GM04503 (cell line): ENCODE measurements at places on chromosomes 3 and 15.

- no peak for DNase-seq
These were observed 25.0 kb upstream of the TEX264 start for GRCh38 chr3:51646091-51646490.

GRCh38 chr15:98924401-98925049 is 83.1 kb downstream of the PGPEP1L start:
- no peak for DNase-seq

- DNase-seq, result peak; percentile 87
These were observed 52.9 kb upstream of the ITGA11 start for GRCh38 chr15:68484696-68485400.

DNA sequence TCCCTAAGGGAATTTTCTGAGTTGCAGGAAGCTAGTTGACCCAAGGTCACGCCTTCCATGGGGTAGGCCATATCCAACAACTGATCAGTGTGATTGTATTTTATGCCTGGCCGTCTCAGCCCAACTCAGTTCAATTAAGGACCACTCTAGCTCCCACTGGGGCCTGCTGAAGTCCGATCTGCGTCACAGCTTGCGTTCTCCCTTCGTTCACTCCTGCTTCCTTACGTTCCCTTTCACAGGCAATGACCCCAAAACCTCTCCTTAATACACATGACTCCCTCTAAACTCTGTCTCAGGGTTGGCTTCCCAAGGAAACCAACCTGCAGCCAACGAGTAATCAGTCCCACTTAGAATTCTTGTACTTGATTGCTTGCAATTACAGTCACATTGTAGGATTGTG is 428.0 kb downstream of the RBMS3 start:
- no peak for DNase-seq

DNA sequence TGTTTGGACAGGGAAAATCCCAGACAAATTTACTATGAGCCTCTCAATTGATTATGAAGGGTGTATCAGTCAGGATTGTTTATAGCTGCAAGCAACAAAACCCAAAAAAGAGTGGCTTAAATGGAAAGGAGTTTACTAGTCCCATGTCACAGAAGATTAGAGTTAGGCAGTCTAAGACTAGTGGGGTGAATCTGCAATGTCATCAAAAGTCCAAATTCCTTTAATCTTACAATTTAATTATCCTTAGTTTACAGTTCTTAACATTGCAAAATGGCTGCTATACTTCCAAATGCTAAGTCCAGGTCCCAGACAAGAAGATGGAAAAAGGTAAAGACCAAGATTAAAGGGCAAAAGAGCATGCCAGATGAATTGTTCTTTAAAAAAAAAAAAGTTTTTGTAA is 143.6 kb downstream of the CD47 start:
- no peak for DNase-seq

GRCh38 chr3:186107215-186108105 is 1.4 kb downstream of the ETV5 start:
- DNase-seq, result no peak

DNA sequence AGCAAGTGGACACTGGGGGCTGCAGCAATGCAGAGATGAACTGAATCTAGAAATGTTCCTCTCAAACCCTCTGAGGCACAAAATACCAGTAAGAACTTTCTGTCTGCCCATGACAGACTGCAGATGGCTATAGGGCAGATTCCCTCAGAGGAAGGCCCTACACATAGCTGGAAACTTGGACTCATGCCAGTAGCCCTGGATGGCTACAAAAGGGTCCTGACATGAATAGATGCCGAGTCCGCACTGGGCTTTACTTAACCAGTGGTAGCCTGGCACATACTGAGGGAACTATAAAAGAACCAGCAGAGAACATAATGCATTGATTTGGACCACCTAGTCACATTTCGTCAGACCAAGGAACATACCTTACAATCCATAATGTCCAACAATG is 66.7 kb downstream of the C3orf80 start:
- no peak for DNase-seq

- no peak for DNase-seq
These were observed 97.4 kb upstream of the KLF13 start for GRCh38 chr15:31228980-31229826.

DNA sequence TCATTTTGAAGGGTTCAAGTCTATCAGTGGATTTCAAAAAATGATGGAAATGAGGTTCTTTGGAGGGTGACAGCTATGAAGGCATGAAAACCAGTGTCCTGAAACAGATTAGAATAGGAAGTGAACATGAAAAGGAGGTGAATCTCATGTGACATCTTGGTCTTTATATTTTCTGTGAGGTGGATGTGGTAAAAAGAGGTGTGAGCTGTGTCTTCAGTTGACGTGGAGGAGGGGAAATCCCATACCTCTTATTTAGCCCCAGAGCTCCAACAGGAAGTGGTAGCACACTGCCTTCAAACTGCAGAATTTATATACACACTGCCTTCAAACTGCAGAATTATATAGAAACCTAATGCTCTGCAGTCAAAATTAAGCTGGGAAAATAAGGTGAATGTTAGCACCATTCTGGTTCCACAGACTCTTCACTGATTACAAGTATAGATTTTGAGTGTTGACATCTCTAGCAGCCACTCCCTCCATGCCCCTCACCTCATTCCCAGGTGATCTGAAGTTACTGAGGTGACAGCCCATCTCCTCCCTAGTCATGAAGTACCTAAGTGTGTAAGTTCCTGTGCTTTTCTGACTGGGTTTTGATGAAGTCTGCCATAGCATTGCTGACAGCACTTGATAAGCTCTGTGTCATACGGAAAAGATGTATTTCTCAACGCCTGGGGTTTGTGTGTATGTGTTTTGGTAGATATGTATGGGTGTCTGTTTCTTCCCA is 2.7 kb downstream of the RAB8B start:
- DNase-seq, result no peak

GRCh38 chr15:70488002-70488605 is 275.3 kb downstream of the UACA start:
- no peak for DNase-seq

DNA sequence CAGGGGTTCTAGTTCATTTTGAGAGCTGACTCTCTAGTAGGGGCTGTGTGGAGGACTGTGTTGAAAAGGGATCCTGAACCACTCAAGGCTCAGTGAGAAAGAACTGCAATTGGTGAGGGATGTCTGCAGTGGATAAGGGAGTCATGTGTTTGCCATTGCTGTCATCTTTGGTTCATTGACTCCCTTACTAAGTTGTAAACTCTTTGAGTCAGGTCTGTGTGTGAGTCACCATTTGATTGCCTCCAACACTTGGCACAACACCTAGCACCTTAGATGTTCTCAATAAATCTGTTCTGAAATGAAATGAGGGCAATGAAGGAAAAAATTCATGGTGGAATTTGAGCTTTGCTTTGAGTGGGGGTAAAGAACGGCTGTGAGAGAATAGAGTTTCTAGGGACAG is 51.7 kb downstream of the PLS1 start:
- DNase-seq, result no peak

GRCh38 chr15:35697549-35698299 is 151.8 kb upstream of the DPH6 start:
- no peak for DNase-seq

- DNase-seq, result no peak
These were observed 32.0 kb downstream of the CHL1 start for GRCh38 chr3:228442-229182.

DNA sequence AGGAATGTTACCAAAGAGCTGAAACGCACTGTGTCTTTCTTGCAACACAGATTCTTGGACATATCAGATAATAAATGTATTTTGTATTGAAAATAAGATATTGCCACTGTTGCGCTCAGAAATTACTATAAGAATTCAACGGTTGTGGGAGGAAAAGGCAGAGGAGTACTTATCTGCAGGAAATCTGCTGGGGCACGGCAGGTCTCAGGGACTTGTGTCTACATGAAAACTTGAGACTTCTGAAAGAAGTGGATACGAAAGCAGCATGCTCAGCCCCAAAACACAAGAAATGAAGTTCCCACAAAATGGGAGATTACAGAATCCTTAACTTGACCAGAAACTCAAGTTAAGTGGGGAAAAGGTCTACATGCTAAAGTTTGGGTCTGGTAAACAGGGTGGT is 86.5 kb downstream of the IGSF11 start:
- DNase-seq, result no peak

- no peak for DNase-seq
These were observed 39.7 kb downstream of the NBEAL2 start for GRCh38 chr3:47019201-47019600.

DNA sequence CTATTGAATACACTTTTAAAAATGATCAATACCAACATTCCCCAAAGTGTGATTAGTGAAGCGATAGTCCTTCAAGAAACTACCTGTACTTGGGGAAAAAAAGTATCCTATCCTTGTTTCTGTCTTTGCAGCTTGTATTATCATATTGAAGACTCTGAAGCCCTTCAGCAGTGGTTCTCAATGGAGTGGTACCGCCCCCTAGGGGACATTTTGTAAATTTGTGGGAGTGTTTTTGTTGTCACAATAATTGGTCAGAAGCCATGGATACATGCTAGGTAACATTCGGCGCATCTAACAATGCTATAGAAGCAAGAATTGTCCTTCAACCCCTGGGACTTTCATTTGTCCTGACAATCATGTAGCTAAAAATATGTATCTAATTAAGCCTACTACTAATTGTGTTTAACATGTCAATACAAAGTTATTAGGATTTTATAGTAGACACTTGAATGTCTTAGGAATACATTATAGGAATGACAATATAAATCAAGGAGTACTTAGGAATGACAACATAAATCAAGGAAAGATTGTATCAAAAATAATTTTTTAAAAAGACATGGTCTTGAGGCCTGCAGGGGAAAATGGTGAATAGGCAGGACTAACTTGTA is 53.7 kb downstream of the NMD3 start:
- DNase-seq, result no peak

- DNase-seq, result no peak
These were observed 209.4 kb downstream of the DIPK2A start for GRCh38 chr3:144181062-144181461.

GRCh38 chr3:132912416-132912753 is 125.8 kb upstream of the TMEM108 start:
- no peak for DNase-seq

DNA sequence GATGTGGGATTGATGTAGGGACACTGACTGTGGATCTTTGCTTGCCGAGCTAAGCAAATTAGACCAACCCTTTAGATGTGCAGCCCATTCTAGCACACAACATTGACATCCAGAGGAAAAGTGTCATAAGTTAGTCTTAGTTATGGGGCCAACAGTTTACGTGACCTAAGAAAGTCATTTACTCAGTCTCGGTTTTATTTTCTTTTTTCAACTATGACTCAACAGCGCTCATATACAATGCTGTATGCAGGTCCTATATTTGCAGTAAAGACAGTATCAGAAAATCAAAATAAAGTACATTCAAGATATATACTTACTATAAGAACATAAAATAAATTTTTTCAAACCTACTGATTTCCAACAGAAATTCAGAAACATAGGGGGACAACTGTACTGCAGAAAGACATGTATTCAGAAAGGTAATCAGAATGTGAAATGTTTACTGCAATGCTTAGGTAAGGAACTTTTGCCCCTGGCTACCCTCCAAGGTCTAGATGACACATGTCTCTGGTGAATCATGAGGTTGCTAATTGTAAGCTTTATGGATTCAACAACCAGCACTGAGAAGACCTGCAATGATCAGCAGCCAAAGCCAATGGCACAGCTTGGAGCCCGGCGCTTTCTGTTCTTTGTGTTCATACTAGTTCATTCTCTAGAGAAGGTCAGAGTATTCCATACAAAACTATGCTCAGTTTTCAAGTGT is 317.5 kb upstream of the CNTN6 start:
- DNase-seq, result no peak

DNA sequence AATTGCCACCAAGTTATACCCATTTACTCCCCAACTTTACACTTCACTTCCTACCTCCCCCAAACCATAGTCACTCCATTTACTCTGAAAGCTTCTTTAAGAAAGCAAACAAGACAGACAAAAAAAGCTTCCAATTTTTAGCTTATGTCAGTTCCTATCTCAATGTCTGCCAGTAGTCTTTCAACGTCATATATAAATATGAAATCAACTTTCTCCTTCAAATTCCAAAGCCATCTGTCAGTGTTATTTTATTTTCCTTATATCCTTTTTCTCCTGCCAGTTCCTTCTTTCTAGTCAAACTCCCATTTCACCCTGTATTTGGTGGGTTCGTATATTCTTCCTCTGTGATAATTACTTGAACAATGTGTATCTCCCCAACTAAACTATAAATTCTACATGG is 85.8 kb upstream of the CMC1 start:
- DNase-seq, result no peak

GRCh38 chr3:174125267-174125824 is 727.8 kb downstream of the NLGN1 start:
- DNase-seq, result peak; percentile 18

GRCh38 chr3:74920721-74921350 is 306.4 kb upstream of the CNTN3 start:
- DNase-seq, result no peak

GRCh38 chr15:68204776-68205557 is at the start of gene CALML4:
CALML4 (minus strand) TSS chr15:68205332; CDS start chr15:68205247, 85 bp downstream.
- no peak for DNase-seq
